ENCODE measurements at places on chromosomes 1 and 21.
A peak's percentile ranks its signal among the peaks of the same experiment; 100 is the strongest.

GRCh38 chr1:109975718-109976117 is 8.8 kb upstream of the AHCYL1 start:
- DNase-seq = no peak

DNA sequence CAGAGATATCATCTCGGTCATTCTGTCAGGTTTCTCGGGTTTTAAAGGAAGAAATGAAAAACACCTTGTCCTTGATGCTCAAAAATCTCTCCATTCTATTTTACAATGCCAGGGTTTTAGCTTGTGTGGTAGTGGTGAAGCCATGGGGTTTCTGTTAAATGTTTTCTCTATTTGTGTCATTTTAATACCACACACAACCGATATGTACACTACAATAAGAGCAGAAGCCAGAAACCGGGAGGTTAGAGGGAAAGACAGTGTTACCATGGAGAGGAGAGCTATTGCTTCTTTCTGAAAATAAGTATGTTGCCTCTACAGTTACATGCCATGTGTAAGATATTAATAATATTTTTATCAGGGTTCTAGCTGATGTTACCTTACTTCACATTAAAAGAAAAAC is 2.8 kb downstream of the SLC35D1 start:
- DNase-seq = no peak

- no peak for DNase-seq
Measured at GRCh38 chr1:13830616-13831280, 130.8 kb downstream of the PRDM2 start.

- DNase-seq = no peak
Measured at GRCh38 chr21:35578831-35579471, 481.4 kb downstream of the SETD4 start.

DNA sequence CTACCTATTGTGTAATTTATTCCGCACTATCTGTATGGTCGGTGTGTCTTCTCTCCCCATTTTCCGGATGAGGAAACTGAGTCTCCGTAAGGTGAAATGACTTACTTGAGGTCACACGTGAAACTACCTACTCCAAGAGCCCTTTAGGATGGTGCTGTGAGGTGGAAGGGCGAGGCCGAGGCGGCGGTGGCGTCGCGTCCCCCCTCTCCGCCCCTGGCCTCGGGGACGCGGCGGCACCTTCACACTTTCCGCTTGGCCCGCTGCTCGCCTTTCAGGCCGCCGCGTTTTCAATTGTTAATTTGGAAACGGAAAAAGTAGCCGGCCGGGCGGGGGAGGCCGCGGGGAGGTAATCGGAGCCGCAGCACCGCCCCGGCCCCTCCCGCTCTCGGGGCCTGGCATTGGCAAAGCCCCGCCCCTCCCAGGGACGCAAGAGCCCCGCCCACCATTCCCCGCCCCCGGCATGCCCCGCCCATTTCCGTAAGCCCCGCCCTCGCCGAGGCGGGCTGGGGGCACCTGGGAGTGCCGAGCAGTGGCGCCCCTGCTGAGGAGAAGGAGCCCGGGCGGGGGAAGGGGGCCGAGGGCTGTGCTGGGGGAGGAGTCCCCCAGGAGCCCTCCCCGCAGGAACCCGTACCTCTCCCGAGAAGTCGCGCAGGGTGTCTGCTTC is 18.6 kb downstream of the KCNQ4 start:
- DNase-seq = peak; percentile 82

- no peak for DNase-seq
Measured at GRCh38 chr1:48248356-48248755, 25.8 kb downstream of the SLC5A9 start.

- DNase-seq = no peak
Measured at GRCh38 chr1:231512147-231512698, 16.2 kb upstream of the TSNAX start.

GRCh38 chr21:43762303-43763128 is 13.6 kb downstream of the CSTB start:
- no peak for DNase-seq

GRCh38 chr1:40197656-40198055 is 36.5 kb downstream of the RLF start:
- DNase-seq = no peak

DNA sequence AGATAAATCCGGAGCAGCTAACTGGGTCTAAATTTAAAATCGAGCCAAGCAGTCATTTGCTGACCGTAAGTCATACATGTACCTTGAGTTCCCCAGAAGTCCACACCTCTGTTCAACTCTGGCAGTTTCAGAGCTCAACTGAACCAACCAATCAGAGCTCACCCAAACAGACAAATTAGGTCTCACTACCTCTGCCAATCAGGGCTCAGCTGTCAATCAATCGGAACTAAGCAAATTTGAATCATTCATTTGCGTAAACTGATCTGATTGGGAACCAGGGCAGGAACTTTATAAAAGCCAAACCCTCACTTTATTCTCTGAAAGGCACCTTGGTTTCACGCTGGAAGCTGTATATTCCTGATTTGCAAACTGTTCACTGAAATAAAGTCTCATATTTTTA is 11.2 kb upstream of the ACBD6 start:
- DNase-seq = no peak

DNA sequence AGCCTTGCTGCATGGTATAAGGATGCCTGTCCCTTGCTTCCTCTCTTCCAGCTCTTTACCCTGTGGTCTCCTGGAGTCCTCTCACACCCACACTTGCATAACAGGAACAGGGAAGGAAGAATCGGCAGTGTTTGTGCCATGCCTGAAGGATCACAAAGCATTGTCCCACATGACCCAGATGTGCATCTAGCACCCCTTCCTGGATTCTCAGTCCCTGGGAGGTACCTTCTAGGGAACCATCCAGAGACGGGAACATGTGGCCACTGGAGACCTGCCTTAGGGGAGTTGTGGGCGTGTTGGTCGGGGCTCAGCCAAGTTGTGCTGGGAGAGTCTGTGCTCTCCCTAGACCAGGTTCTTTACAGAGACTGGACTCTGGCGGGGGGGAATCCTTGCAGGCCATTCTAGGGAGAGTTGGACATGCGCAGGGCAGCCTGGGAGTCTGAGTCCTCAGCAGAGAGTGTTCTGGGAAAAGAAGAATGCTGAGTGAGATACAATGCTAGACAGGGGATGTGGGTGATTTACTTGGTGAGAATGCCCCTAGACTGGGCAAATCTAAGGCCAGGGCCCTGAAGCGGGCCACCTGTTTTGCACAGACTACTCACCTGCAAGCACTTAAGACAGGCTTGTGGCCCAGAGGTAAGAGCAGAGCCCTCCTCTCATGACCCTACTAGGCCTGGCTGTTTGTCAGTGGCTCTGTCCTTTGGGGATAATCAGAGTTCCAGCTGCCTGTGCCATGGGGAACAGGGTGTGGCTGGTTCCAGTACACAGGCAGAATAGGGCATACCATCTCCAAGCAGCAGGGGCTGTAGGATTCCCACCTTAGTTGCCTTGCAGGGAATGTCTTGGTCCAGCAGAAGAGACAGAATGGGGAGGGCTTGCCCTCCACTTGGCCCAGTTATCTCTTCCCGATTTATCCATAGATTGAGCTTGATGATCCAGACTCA is 89.8 kb downstream of the MAN1C1 start:
- DNase-seq = no peak

- no peak for DNase-seq
Measured at GRCh38 chr1:214380986-214381695, 100.2 kb downstream of the SMYD2 start.

GRCh38 chr1:56645677-56646305 is 677 bp downstream of the PRKAA2 start:
- DNase-seq = no peak

GRCh38 chr1:60341274-60341673 is 267.7 kb upstream of the C1orf87 start:
- DNase-seq = no peak

DNA sequence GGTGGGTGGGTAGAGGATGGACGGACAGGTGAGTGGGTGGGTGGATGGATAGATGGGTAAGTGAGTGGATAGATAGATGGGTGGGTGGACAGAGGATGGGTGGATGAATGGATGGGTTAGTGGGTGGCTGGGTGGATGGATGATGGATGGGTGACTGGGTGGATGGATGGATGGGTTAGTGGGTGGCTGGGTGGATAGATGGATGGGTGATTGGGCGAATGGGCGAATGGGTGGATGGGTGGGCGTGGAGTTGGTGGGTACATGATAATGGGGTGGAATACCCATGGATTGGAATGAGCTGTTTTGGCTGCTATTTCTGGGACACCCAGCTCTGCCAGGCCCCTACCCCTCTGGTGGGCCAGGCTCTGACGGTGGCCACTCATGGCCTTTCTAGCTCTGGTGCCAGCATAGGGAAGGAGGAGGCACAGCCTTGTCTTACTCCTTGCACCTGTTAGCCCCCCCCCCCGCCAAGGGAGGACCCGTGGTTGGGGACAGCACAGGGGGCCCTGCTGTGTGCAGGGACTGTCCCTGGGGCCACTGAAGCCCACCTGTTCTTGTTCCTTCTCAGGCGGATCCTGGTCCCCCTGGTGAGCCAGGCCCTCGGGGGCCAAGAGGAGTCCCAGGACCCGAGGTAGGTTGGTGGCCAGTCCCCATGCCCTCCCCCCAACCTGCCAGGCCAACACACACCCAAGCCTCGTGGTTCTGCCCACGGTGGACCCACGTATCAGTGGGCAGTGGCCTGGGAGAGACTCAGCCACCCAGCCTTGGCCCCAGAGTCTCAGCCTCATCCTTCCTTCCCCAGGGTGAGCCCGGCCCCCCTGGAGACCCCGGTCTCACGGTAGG is 26.4 kb downstream of the COL6A2 start:
- no peak for DNase-seq

DNA sequence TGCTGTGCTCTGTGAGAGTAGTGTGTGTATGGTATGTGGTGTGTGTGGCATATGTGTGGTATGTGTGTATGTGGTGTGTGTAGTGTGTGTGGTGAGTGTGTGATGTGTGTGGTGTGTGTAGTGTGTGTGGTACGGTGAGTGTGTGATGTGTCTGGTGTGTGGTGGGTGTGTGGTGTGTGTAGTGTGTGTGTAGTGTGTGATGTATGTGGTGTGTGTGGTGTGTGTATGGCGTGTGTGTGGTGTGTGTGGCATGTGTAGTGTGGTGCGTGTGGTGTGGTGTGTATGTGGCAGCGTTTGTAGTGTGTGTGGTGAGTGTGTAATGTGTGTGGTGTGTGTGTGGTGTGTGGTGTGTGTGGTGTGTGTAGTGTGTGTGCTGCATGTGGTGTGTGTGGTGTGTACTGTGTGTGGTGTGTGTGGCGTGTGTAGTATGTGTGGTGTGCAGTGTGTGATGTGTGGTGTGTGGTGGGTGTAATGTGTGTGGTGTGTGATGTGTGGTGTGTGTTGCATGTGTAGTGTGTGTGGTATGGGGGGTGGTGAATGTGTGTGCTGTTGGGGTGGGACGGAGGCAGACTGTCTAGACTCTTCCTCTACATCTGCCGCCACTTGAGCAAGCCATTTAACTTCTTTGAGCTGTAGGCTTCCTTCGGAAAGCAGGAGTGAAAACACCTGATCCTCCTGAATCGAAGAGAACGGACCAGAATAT is 33.5 kb downstream of the GPA33 start:
- DNase-seq = no peak

DNA sequence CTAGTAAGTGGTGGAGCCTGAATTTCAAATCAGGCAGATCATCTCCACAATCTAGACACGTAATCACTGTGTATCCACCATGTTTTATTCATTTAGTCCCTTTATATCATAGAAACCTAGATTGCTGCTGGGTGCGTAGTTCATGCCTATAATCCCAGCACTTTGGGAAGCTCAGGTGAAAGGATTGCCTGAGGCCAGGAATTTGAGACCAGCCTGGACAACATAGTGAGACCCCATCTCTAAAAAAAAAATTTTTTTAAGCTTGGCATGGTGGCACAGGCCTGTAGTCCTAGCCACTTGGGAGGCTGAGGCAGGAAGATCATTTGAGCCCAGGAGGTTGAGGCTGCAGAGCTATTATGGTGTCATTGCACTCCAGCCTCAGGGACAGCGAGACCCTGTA is 10.1 kb downstream of the MED18 start:
- no peak for DNase-seq

- DNase-seq = no peak
Measured at GRCh38 chr1:180173952-180174351, 19.3 kb downstream of the QSOX1 start.

DNA sequence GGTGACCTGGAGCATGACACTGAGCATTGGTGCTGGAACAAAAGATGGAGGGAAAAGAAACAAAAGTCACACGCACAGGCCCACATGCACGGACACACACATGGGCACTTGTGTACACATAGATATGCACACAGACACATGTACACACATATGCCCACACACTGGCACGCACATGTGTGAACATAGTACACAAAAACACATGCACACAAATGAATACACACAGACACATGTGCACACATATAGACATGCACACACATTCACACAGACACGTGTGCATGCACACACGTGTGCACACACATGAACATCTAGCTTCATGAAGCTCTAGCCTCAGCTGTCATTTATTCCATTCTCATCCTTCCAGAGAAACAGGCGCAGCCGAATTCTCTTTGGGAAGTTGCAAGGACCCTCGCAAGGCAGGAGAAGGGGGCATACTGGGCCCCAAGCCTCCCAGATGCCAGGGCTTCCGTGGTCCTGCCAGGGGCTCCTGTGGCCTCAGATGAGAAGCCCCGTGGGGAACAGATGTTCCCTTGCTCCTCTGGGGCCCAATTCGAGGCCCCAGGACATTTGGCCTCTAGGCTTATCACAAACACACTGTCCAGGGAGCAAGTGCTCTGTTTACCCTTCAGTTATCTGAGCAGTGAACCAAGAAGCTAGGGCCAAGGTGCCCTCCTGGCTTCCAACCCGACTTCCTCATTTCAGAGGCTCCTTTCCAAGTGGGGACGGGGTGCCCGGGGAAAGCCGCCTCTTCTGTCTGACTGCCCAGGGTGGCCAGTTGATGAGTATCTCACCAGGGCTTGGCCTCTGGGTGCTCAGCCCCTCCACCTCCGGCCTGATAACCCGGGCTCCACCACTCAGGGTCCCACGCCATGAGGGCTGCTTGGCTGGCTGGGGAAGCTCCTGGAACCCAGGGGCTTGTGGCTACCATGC is 116.4 kb upstream of the ARHGEF16 start:
- DNase-seq = no peak

DNA sequence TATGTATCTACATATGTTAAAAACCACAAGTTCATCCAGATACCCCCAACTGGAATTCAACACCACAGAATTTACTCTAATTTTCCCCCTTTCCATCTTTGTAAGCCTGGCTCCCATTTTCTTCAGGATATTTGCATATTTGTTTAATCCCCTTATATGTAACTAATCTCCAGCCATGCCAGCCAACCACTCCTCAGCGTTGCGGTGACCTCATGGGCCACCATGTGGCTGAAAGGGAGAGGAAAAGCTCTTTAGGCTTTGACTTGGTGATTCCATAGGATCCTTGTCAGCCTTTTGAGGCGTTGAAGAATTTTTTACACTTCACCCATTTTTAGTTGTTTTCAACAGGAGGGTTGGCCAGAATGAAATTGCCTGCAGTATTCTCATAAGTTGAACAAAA is 10.0 kb downstream of the CLDN19 start:
- no peak for DNase-seq

- no peak for DNase-seq
Measured at GRCh38 chr1:961132-961669, 817 bp downstream of the KLHL17 start.

GRCh38 chr1:180881806-180882509 is 30.7 kb upstream of the KIAA1614 start:
- no peak for DNase-seq
